ENCODE measurements at places on chromosomes 13 and 19.
A peak's percentile ranks its signal among the peaks of the same experiment; 100 is the strongest.

DNA sequence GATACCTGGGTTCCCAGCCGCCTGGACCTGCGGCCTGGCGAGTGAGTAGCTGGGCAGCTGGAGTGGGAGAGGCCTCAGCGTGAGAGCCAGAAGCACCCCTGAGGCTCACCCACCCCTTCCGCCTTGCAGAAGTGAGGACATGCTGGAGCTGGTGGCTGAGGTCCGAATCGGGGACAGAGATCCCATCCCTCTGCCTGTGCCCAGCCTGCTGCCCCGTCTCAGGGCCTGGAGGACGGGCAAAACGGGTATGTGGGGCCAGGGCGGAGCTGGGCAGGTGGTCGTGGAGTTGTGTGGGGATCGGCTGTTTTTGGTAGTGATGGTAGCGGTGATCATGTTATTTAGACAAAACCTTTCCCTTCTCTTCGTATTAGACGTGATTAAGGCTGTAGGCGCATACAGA is 4.6 kb downstream of the SCAF1 start:
- peak; percentile 25 for DNase-seq

- no peak for DNase-seq
Measured at GRCh38 chr13:66111628-66112027, 1118.5 kb downstream of the PCDH9 start.

DNA sequence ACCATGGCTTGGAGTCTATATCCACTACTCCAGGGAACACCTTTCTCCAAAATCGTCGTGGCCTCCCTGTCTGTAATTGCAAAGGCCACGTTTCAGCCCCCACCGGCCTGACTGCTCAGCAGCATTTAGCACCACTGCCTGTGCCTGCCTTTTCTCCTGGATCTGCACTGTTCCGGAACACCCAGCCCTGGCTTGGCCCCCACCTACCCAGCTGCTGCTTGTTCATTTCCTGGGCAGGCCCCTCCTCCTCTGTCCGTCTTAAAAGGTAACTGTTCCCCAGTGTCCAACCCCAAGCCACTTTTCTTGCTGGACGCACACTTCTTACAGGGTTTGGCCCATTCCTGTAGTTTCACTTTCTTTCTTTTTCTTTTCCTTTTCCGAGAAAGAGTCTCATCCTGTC is 8.5 kb upstream of the SYT5 start:
- DNase-seq, result no peak

- no peak for DNase-seq
Measured at GRCh38 chr19:3135961-3136683, at the start of gene GNA15. GNA15 (plus strand) TSS chr19:3136033; CDS start chr19:3136451, 418 bp downstream.

DNA sequence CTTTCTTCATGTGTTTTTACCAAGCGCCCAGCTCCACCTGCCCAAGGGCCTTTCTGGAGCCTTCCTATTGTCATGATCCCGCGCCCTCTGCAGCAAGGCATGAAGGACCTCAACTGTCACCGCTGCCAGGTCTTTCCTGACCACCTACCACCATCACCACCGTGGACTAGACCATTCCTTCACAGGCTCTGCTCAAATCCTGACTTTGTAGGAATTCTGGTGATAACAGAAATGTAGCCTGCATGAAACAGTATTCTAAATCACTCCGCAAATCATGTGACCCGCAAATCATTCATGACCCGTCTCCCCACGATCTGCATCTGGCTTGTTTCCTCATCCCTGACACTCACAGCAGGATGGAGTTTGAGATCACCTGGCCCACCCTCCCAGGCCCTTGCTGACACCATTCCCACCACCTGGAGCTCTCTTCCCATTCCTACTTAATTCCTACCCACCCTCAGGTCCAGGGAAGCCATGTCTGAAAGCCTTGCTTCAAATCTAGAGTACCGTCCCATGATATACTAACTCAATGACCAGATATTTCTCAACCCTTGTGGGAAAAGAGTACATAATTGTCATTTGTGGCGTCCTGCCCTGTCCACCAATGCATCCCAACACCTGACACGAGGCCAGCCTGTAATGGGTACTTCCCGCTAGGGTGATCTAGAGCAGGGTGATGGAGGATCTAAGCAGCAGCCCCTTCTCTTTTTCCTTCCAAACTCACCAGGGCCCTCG is 1.3 kb downstream of the UBE2S start:
- no peak for DNase-seq

DNA sequence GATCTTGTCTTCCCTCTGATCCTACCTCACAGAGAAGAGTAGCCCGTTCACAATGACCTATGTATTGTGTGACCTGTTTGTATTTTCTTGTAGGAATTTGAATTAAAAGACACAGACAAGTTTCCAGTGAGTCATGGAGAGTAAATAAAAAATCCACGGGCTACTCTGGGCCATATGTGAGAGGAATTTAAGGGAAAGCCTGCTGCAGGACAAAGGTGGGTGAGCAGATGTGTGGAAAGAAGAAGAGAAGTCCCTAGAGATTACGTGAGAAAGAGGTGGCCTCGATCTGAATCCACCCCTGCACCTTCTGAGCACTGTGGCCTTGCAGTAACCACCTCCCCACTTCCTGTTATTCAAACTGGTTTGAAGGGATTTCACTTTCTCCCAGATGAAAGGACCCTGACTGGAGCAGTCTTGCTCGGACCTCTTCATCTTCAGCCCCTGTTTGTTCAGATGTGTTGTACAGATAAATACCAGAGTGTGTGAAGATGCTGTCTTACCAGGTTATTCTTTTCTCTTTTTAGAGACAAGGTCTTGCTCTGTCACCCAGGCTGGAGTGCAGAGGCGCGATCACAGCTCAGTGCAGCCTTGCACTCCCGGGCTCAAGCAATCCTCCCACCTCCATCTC is 205.4 kb downstream of the PDS5B start:
- DNase-seq, result no peak

GRCh38 chr19:10936661-10937084 is 8.1 kb downstream of the TIMM29 start:
- DNase-seq, result no peak

- no peak for DNase-seq
Measured at GRCh38 chr13:99994638-99995020, 13.0 kb downstream of the ZIC2 start.

DNA sequence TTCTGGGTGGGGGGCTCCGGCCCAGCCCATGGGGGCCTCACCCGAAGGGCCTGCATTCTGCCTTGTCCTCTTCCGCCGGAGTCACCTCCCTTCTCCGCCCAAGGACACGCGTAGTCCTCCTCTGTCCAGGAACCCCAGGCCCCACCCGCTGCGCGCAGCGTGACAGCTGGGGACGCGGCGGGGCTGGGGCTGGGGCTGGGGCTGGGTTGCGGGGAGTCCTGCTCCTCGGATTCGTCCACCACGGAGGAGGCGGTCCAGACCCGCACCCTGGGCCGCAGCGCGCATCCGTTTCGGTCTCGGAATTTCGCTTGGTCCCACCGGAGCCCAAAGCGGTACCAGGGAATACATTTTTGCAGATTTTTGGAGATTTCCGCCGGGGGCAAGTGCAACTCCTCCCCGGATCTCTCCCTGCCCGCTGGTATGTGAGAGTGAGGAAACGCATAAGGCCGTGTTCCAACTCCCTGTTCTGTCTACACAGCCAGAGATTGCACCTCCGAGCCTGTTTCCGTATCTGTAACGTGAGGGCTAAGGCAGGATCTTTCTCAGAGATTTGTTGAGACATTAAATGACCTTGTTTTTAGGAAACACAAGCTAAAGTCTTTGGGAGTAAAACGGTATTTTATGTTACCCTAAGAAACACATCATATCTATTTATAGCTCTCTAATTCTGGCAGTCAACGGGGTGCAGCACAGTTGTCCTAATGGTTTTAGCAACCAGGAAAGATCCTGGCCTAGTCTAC is at the start of gene COX7A1:
COX7A1 (minus strand) TSS at position 96 of the 740 bp plus-strand sequence; CDS start at position 56, 40 bp downstream.
- peak; percentile 92 for DNase-seq

DNA sequence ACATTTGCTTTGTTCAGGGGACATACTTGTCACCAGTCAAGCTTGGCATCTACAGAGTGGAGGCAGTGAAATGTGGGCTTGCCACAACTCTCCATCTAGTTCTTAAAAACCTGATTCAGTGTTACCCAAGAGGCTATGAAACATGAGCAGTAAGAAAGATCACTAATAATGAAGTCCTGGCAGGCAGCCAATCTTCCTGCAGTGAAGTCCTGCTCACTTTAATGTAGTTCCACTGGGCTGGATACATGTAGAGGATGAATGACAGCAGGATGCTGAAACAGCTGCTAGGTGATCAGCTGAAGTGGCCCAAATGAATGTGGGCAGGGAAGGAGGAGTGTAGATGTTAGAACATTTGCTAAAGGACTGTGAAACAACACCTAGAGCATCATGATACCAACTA is 1213.1 kb downstream of the OLFM4 start:
- no peak for DNase-seq

- DNase-seq, result no peak
Measured at GRCh38 chr13:32191452-32191998, 123.6 kb downstream of the ZAR1L start.

DNA sequence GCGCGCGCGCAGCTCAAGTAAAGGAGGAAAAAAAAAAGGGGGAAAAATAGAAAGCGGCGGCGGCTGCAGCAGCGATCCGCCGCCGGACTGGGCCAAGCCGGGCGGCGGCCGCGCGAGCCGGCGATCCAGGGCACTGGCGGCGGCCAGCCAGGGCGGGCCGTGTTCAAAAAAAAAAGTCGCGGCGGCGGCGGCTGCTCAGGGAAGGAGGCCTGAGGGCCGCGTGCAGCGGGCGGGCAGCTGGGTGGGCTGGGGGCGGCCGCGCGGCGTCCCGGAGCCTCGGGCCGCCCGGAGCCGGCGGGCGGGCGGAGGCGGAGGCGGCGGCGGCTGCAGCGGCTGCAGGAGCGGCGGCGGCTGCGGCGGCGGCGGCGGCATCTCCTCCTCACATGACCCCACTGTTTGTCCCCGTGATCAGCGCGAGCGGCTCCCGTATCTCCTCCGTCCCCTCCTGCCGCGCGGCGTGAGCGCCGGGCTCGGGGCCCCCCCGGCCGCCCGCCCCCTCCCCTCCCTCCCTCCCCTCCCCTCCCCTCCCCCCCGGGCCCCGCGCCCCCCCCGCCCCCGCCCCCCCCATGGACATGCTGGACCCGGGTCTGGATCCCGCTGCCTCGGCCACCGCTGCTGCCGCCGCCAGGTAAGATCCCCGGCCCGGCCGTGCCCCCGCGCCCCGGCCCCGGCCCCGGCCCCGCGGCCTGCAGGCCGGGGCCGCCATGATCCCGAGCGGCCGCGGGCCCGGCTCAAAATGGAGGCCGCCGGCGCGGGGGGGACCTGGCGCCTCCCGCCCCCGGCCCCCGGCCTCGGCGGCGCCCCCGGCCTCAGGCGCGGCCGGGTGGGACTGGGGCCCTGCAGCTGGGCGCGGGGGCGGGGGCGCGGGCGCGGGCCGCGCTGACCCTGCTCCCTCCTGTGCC is at the start of gene USF2:
USF2 (plus strand) TSS at position 427 of the 902 bp plus-strand sequence; CDS start at position 567, 140 bp downstream.
- peak; percentile 92 for DNase-seq

DNA sequence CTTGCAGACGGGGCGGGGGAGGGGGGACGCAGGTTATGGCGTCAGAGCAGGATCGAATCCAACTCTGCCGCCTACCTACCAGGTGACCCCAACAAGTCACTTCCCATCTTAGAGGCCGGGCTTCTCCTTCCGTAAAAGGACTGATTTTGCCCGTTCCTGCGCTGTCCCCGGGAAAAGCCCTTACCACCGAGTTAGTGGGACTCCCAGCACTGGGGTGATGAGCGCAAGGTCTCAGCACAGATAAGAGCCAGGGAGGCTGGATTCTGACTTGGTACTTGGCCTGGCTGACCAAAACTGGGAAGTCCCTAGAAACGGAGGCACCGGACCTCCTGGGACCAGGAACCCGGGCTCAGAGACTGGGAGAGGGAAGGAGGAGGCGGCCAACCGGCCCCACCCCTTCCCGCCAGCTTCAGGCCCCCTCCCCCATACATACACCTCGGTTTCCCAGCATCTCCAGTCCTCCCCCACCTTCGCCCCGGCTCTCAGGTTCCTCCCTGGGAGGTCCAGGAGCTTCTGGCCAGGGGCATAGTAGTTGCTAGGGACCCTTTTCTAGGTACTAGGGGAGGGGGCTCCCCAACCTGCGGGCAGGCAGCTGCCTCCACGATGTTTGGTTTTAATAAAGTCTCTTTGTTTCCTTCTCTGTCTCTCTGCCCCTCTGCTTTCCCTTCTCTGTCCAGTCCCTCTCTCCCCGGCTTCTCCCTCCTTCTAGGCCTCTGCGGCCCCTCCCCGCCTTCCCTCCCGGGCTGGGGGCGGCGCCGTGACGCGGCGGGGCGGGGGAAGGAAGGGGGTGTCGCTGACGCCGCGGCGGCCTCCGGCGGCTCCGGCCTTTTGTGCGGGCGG is at the start of gene GRAMD1A:
GRAMD1A (plus strand) TSS at position 826 of the 840 bp plus-strand sequence. CDS start 156 bp downstream, outside the sequence.
- DNase-seq, result peak; percentile 95

- DNase-seq, result no peak
Measured at GRCh38 chr19:47446534-47447469, 24.9 kb downstream of the SLC8A2 start.

DNA sequence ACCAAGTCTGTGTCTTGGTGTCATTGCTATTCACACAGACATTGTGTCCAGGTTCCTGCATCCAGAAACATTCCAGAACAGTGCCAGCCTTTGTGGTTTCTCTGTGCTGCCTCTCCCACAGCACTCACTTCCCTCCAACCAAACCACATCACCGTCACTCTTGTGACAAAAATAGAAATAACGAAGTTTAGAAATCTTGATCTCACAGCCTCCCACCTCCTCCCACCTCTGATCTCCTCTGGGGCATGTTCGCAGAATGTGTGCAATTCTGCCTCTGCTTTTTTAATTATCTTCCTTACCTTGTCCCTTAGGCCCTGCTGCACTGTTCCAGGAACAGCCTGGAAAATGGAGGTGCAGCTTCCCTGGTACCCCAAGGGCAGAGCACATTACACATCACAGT is 8.7 kb upstream of the SERPINE3 start:
- DNase-seq, result no peak

GRCh38 chr13:113723410-113724015 is 35.5 kb upstream of the TMEM255B start:
- DNase-seq, result no peak

- no peak for DNase-seq
Measured at GRCh38 chr13:104422668-104423067, 1356.5 kb upstream of the SLC10A2 start.

- no peak for DNase-seq
Measured at GRCh38 chr13:104301171-104301975, 1235.2 kb upstream of the SLC10A2 start.

- DNase-seq, result no peak
Measured at GRCh38 chr13:51981355-51981754, 29.9 kb downstream of the ATP7B start.

DNA sequence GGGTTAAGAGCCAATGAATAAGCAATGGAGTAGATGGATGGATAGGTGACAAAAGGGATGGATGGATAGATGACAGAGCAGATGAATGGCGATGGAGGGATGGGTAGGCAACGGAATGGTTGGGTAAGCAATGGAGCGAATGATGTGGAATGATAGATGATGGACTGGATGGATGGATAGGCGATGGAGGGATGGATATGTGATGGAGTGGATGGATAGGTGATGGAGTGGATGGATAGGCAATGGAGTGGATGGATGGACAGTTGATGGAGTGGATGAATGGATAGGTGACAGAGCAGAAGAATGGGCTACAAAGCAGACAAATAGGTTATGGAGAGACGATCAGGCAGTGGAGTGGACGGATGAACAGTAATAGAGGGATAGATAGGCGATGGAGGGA is 269.6 kb downstream of the TEX29 start:
- DNase-seq, result no peak

GRCh38 chr13:32255724-32256109 is 59.4 kb downstream of the ZAR1L start:
- no peak for DNase-seq

GRCh38 chr13:80751854-80752253 is 410.9 kb upstream of the SPRY2 start:
- no peak for DNase-seq

All from right cardiac atrium (tissue), 5 donors.